ENCODE measurements at places on chromosomes 5 and 9.

GRCh38 chr9:73219985-73220626 is 68.4 kb downstream of the ANXA1 start:
- no peak for DNase-seq

GRCh38 chr5:110753600-110753999 is 14.8 kb downstream of the SLC25A46 start:
- DNase-seq: no peak

DNA sequence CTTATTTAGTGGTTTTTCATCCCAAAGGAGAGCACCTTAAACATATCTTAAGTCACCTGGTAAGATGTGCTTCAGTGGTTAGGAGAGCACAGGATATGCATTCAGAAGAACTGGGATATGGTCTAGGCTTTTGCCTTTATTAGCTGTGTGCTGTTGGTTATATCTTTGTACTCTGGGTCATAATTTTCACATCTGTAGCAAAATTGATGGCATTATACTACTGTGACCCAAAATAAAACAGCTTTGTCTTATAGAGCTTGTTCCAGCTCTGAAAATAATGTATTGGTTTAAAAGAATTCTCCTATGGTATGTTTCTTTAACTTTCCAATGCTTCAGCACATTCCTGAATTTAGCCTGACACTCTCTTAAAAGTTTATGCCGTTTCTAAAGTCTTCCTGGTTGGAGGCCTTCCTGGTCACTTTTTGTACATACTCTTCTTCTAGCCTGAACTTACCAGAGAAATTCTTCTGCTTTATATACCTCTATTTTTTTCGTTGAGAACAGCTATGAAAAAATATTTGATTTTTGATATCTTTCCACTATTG is 337.1 kb upstream of the MPDZ start:
- no peak for DNase-seq

DNA sequence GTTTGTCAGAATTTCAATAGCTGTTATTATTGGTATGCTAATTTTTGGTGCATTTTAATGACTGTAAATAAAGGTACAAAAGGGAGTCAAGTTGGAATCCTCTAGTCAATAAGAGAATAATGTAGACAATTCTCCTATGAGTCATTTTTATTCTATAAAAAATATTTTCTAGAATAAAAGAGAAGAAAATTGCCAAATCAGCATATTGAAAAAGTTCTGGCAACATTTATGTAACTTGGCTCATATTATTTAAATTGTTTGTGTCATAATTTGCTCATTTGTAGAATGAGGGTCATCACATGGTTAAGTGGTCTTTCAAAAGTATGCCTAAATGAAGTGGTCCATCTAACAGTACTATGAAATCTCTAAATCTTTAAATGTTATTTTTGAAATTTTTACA is 1719.8 kb upstream of the WWC1 start:
- DNase-seq: no peak

DNA sequence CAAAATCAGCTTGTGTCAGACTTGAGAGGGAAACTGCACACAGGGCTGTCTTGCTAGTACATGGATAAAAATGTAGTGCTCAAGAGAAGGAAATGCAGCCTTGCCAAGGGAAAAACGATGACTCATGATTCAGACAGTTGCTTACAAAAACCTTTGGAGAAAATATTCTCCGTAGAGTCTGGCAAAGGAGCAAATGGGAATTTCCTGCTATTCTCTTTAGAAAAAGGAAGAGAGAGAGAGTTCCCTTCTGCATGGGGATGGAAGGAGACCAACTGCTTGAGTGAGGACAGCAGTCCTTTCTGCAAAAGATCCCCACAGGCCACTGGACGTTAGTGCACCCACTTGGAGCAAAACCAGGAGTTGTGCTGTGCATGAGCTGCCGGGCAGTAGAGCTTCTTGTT is 7.6 kb downstream of the IFNB1 start:
- DNase-seq: no peak

GRCh38 chr5:73728493-73729273 is 102.7 kb downstream of the ARHGEF28 start:
- DNase-seq: no peak

DNA sequence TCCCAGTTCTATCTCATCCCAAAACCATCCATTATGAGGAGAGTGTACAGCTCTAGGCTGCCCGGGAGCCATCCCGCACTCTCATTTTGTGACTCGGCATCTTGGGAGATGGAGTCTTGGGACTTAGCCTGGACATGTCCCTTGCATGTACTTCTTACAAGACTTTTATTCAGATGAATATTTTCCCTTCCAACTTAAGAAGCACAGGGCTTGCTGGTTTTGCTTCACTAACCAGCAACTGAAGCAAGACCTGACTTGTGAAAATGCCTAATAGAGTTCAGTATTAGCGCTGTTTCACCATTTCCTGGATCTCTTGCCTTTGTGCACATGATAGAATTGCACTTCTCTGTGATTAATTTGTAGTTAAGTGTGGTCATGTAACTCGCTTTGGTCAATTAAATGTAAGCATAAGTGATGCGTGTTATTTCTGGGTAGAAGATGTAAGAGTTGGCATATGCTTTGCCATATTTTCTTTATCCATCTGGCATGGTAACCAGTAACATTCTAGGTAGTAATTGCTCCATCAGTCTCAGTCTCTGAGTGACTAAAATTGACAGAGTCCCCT is 55.8 kb downstream of the PDCD1LG2 start:
- peak; percentile 26 for DNase-seq

GRCh38 chr9:69940674-69941073 is 103.0 kb upstream of the MAMDC2 start:
- no peak for DNase-seq

DNA sequence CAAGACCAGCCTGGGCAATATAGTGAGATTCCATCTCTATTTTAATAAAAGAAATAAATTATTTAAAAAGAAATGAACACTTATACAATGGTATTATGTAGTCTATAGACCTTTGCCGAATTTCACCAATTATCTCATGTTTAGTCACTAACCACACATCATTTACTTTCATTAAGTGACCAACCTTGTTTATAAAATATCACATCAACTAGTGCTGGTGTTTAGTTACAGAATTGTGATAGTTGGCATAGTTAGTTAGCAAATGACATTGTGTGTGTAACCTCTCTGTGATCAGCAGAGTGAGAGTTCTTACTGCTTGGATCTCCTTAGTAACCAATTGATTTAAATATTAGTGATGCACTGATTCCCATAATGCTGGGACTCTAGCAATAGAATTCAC is 71.8 kb downstream of the PRR16 start:
- no peak for DNase-seq

DNA sequence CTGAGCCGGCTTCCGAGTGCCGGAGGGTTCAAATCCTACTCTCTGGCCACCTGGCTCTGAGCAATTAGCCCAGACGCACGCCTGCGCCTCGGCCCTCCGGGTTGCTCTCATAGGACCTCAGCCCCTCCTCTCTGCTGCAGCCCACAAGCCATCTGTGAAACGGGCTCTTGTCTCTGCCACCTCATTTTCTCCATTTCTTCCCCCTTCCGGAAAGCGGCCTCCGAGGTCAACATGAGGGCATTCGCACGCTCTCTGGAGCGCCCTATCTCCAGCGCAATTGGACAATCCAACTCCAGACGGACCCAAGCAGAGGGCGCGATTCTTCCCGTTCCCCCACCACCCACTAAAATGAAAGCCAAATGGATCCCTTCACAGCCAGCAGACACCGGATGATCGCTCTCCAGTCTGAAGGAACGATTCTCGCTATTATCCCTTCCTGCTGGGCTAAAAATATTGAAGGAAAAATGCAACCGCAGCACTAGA is 41.5 kb downstream of the VAV2 start:
- peak; percentile 71 for DNase-seq

- no peak for DNase-seq
Measured at GRCh38 chr9:8655071-8655470, 855.5 kb upstream of the DMAC1 start.

DNA sequence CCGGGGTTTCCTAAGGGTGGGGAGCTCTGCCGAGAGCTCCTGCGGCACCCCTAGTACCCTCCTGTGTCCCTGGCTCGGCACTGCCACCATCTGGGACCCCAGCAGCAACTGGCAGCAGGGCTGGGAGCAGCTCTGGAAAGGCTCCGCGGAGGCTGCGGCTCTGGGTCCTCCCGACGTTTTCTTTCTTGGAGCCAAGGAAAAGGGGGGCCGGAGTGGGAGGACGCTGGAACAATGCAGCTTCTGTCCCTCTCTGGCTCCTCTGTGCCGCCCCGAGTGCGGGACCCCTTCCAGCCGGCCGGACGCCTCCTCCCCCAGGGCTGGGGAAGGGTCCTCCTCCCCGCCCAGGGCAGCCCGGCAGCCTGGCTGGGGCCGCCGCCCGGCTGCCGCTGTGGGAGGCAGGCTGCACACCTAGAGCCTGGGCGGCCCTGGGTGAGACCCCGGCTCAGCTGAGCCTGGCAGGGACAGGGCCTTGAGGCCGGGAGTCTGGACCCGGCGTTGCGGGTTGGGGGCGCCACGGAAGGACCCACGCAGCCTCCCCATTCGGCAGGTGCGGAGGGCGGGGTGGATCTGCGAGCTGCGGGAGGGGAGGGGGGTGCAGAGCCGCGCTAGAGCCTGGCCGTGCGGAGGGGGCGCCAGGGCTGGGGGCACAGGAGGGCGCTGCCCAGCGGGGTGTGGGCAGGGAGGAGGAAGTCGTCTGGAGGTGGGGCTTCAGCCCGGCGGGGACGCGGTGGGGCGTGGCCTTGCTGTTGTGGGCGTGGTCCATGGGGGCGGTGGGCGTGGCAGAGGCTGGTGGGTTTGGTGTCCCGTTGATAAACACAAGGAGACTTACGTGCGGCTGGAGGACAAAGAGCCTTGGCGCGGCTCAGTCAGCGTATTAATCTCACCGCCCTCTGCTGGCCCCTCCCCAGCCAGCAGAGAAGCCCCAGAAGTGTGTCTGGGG is 15.1 kb downstream of the GPSM1 start:
- DNase-seq: no peak

DNA sequence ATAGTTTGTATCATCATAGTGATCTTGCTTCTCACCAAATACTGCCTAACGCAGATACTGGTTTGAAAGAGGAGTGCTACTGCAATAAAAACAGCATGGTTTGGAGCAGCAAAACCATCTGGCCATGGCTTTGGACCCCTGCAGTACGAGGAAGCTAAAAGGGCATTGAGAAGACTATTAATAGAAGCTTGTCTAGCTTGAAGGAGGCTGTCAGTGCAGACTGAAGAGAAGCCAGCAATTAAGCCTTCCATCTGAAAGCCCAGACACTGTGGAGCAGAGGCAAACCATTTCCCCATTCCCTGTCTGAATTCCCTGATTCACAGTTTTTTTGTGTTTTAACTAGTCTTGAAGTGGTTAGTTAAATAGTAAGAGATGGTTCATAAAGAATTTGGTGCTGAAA is 281.6 kb downstream of the PTPRD start:
- DNase-seq: no peak

DNA sequence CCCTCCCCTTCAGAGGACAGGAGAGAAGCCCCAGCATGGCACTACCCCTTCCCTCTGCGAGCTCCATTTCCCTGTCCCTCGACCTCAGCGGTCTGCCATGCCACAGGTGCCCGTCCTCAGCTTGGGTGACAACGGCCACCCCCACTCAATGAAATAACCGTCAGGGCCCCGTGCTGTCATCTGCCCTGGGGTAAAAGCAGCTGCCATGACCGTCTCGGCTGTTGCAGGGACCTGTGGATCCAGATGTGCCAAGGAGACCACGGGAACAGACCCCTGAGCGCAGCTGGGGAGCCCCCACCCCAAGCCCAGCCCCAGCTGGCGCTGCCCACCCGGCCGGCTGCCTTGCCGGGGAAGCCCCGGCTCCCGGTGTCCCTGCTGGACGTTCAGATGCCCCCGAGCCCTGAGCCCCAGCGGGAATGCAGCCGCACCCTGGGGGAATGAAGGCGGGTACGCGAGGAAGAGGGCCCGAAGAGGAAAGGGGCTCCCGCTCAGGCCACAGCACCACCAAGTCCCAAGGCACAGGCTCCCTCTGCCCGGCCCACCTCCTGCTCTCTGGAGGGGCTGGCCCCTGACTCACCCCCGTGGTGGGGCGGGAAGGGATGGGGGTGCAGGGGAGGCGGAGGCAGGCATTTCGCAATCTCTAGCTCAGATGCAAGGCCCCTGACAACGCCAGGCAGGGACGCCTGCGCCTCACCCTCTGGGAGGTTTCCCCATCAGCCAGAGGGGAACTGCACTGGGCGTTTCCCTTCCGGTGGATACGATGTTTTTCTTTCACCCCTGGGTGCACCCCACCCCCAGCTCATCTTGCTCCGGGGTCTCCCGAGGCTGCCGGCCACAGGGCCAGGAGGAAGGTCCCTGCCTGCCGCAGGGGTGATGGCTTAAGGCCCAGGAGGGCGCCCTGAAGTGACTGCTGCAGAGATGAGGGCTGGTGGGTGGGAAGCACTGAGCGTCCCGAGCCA is 49.2 kb downstream of the NACC2 start:
- DNase-seq: no peak

DNA sequence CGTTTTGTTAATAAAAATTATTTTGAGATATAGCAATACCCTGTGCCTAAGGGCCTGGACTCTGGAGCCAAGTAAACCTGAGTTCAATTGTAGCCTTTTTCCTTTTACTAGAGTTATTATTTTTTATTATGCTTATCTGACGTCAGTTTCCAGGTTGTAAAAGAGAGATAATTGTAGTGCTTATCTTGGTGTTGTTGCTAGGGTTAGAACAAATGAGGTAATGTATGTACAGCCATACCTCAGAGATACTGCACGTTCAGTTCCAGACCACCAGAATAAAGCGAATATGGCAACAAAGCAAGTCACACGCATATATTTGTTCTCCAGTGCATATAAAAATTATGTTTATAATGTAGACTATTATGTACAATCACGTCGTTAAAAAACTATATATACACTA is 215.0 kb downstream of the VPS13A start:
- no peak for DNase-seq

DNA sequence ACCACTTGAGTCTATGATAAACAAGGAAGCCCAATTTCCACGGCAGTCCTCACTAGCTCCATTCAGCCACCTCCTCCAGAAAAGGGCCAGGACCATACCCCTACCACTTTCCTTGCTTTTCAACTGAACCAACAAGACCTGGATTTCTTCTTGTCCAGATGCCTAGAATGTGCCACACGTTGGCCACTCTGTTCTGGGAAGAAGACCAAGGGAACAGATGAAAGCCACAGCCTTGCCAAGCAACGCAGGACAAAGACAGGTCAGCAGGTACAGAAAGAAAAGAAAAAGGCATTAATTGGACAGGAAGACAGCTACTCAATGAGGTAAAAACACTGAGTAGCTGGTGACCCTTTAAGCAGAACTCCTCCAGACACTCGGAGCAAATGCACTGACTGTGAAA is 2.2 kb downstream of the CCNJL start:
- DNase-seq: no peak

DNA sequence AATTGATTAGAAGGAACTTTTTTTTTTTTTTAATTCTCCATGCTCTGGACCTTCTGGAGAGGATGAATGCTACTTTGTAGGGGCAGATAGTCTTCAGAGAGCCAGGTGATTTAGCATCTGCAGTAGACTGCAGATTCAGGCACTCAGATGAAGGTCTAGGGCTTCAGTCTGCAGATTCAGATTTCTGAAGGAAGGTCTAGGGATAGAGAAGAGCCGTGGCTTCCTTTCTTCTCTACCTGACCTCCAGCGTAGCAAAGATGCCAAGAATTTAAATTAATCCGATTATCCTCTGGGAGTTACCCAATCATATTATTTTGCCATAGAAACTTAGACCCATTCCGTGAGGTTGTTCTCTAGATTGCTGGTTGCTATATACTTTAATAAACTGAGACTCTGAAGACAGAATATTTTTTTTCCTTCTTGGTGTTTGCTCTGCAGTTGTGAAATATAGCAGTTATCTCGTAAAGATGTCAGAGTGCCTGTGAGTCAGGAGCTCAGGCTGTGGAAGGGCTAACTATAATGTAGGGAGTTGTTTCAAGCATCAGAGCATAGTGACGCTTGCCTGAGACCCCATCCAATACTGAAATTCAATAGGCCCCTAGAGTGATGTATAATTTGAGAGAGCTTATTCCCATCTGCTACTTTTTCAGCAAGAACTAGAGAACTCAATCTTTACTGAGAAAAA is 132.7 kb upstream of the SLC12A2 start:
- peak; percentile 90 for DNase-seq

Measured in NCI-H2171 treated with DMSO at 0.1 percent for 48 hours (cell line).